A549 treated with CpdA at 1 μM for 4 hours (cell line): ENCODE measurements at places on chromosomes 4 and X. TPM values are rescaled to one million over a fixed set of nuclear protein-coding genes. Genes with fewer than 3 reads are reported as not detected.

GLRA3 gene
- not detected in 5 replicates for total RNA-seq

GAGE13 gene
- total RNA-seq, result not detected in 5 replicates

MAP3K15 gene
- total RNA-seq, result 1.8 to 2.2 TPM (median 2.1 TPM) in 5 replicates

BST1 gene
- total RNA-seq, result 15.8 to 20.7 TPM (median 18.2 TPM) in 5 replicates

ZAR1 gene
- 0.09 to 0.10 TPM in 2 of 5 replicates, not detected in the others for total RNA-seq

GABRQ gene
- 0.14 to 0.32 TPM (median 0.23 TPM) in 5 replicates for total RNA-seq

CT45A3 gene
- 0.24 to 0.32 TPM in 2 of 5 replicates, not detected in the others for total RNA-seq

ODAM gene
- not detected in 5 replicates for total RNA-seq
